ENCODE measurements at places on chromosomes 2 and 18.

- H3K4me1 ChIP-seq: no peaks in the 10 kb centered on the region
- H3K36me3 ChIP-seq: no peaks in the 10 kb centered on the region
- no peak overlapping the region for H3K4me3 ChIP-seq
- H3K27ac ChIP-seq: no peak overlapping the region
- peaks cover 6% of the 10 kb centered on the region for H3K27me3 ChIP-seq
Observed at GRCh38 chr2:235968155-235968554, 200.0 kb downstream of the GBX2 start.

GRCh38 chr2:14079576-14079975 is 552.9 kb upstream of the LRATD1 start:
- no peaks in the 10 kb centered on the region for H3K36me3 ChIP-seq
- DNase-seq: no peak
- no peak overlapping the region for H3K27ac ChIP-seq

- no peak for DNase-seq
- no peaks in the 10 kb centered on the region for H3K27me3 ChIP-seq
- H3K27ac ChIP-seq: no peak overlapping the region
- no peak overlapping the region for H3K4me3 ChIP-seq
- H3K36me3 ChIP-seq: no peaks in the 10 kb centered on the region
- no peaks in the 10 kb centered on the region for H3K4me1 ChIP-seq
Observed at GRCh38 chr2:199019898-199020507, 437.7 kb downstream of the SATB2 start.

DNA sequence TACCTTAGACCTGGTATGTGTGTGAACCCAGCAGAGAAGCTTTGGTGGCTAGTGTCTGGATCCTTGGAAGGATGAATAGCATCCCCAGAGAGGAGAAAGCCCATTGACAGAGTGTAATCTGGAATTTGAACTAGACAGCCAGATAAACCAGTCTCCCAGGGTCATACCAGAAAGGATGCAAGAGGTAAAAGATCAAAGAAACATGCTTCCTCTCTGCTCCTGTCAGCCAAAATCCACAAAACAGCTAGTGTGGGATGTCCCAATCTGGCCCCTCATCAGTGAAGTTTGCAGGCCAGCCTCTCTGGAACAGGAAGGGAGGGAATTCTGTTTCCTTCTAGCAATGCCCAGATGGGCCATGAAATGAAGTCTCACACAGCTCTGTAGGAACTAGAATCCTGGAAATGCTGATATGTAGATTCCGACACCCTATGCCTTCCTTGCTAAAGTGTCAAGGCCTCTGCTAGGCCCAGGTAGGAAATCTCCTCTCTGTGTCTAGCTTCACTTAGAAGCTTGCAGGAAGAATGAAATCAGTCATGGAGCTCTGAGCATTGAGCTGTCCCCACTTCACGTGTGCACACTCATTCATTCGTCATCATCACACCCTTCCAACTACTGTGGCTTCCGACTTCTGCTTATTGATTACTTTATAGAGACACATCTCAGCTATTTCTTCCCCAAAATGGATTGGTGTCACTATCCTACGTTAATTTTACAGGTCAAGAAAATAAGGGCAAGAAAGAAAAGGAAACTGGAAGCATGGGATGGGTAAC is 38.0 kb downstream of the EVA1A start:
- H3K36me3 ChIP-seq: no peaks in the 10 kb centered on the region
- peaks cover 35% of the 10 kb centered on the region for H3K27me3 ChIP-seq
- H3K27ac ChIP-seq: no peak overlapping the region

GRCh38 chr2:145284551-145284950 is 764.6 kb upstream of the ZEB2 start:
- no peaks in the 10 kb centered on the region for H3K4me1 ChIP-seq
- no peak overlapping the region for H3K4me3 ChIP-seq

DNA sequence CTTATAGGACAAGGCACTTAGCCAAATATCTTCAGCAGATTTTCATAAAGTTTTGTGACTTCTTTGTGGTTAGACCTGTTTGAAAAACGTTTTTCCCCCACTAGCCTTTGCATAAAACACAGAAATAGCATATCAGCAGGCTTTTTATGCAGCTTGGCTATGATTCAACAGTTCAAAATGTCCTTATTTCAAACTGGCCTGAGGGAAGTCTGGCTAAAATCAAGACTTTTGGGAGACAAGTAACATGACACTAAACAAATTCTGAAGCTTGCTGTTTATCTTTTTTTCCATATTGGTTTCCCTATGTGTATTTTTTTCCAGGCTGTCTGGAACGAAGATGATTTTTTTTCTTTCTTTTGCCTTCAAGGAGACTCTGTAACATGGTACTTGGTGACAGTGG is 95.1 kb upstream of the L3MBTL4 start:
- H3K4me1 ChIP-seq: no peaks in the 10 kb centered on the region
- DNase-seq: no peak
- no peaks in the 10 kb centered on the region for H3K27me3 ChIP-seq
- H3K36me3 ChIP-seq: no peaks in the 10 kb centered on the region
- no peak overlapping the region for H3K4me3 ChIP-seq

GRCh38 chr2:157304811-157305722 is 20.6 kb downstream of the ERMN start:
- H3K4me3 ChIP-seq: no peak overlapping the region
- peaks cover 38% of the 10 kb centered on the region for H3K4me1 ChIP-seq
- no peaks in the 10 kb centered on the region for H3K36me3 ChIP-seq
- H3K27ac ChIP-seq: no peak overlapping the region
- H3K27me3 ChIP-seq: peaks cover 2% of the 10 kb centered on the region
- DNase-seq: no peak

DNA sequence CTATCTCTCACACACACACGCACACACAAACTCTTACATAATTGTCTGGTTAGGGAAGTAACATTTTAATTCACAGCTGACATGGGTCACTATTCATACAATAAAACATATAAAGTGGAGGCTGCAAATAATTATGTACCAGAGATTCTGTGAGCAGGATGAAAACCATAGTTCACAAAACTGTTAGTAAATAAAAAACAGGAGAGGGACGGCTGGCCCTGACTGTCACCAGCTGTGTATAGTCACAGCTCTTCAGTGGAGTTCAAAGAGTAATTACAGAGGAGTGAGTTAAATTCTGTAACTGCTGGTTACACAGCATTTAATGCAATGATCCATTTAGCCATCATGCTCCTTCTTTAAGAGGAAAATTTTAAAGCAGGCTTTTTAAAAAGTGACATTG is 76.9 kb downstream of the NRXN1 start:
- no peak overlapping the region for H3K27ac ChIP-seq
- H3K36me3 ChIP-seq: no peaks in the 10 kb centered on the region
- no peaks in the 10 kb centered on the region for H3K4me1 ChIP-seq
- H3K27me3 ChIP-seq: no peaks in the 10 kb centered on the region
- H3K4me3 ChIP-seq: no peak overlapping the region

- no peak overlapping the region for H3K4me3 ChIP-seq
- no peak overlapping the region for H3K27ac ChIP-seq
- H3K36me3 ChIP-seq: no peaks in the 10 kb centered on the region
- H3K4me1 ChIP-seq: peaks cover 5% of the 10 kb centered on the region
Observed at GRCh38 chr2:85724731-85725181, 29.0 kb upstream of the ATOH8 start.

DNA sequence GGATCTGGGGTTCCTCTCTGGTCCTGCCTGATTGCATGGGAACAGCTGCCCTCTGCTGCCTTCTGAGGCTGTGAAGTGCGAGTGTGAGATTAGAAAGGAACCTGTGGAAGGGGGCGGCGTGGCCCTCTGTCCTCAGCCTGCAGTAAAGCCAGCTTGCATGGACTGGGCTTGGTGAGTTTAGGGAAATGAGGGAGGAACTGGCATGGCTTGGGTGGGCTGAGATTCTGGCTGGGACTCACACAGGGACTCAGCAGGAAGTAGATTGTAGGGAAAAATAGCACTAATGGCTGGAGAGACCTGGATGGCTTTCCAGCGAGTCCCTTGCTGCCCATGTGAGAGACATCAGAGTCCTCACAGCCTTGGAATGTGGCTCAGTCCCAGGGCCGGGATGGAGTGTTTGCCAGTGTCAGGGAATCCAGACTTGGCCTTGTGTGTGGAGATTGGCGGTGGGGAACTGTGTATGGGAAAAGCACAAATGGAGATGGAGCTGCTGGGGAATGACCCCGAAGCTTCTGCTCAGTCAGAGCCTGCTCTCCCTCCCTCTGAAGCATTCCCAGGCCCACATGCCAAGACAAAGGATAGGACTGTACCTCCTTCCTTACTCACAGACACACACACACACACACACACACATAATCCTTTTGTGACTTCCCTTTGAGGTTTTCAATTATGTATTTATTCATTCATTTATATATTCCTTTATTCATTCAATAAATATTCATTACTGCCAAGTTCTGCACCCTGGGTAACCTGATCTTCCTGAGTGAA is 115.4 kb downstream of the ACAA2 start:
- H3K4me1 ChIP-seq: no peaks in the 10 kb centered on the region
- no peaks in the 10 kb centered on the region for H3K36me3 ChIP-seq
- no peak overlapping the region for H3K4me3 ChIP-seq
- no peaks in the 10 kb centered on the region for H3K27me3 ChIP-seq
- no peak overlapping the region for H3K27ac ChIP-seq
- no peak for DNase-seq

GRCh38 chr2:238097988-238098871 is 1.9 kb upstream of the ESPNL start:
- DNase-seq: peak; percentile 28
- H3K4me1 ChIP-seq: peaks cover 3% of the 10 kb centered on the region
- peaks cover 47% of the 10 kb centered on the region for H3K36me3 ChIP-seq
- H3K4me3 ChIP-seq: no peak overlapping the region
- no peaks in the 10 kb centered on the region for H3K27me3 ChIP-seq

GRCh38 chr2:32357318-32358110 is 691 bp downstream of the BIRC6 start:
- peaks cover 42% of the 10 kb centered on the region for H3K36me3 ChIP-seq
- DNase-seq: no peak
- H3K27ac ChIP-seq: peak overlapping the region; percentile 87
- peak overlapping the region; percentile 87 for H3K4me3 ChIP-seq
- H3K4me1 ChIP-seq: peaks cover 39% of the 10 kb centered on the region

- H3K4me1 ChIP-seq: peaks cover 14% of the 10 kb centered on the region
- peaks cover 24% of the 10 kb centered on the region for H3K27me3 ChIP-seq
- H3K36me3 ChIP-seq: no peaks in the 10 kb centered on the region
- no peak overlapping the region for H3K4me3 ChIP-seq
- H3K27ac ChIP-seq: no peak overlapping the region
- DNase-seq: no peak
Observed at GRCh38 chr18:58496937-58497336, 132.0 kb downstream of the ALPK2 start.

DNA sequence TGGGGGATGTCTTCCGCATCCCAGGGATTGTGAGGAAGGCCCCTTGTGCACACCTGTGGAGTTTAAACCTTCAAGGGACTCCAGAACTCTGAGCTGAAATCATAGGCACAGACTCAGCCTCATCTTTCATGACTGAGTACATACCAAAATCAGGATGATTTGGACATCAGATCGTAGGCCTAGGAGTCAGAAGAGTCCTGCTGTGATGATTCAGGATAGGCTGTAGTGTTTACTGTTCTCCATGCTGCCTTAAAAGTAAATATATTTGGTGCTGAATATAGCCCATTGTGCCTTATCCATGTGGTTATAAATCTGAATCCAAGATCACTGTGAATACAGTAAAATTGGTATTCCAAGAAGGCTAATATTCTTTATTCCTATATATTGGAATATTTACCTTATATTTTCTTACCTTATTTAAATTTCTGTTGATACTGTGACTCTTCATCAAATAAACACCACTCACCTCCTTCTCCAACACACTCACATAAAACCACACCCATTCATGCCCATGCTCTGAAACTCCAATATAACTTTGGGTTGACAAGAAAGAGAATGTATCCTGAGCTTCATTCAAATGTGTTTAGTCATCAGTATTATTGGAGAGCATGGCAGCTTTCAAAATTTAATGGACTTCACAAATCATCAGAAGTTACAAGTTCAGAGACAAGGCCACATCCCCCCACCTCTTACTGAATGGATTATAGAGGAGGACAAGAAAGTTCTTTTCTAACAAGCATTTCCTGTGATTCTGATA is 561.4 kb upstream of the LINC00305 start:
- no peak overlapping the region for H3K27ac ChIP-seq
- no peaks in the 10 kb centered on the region for H3K27me3 ChIP-seq
- DNase-seq: no peak
- no peaks in the 10 kb centered on the region for H3K4me1 ChIP-seq
- no peaks in the 10 kb centered on the region for H3K36me3 ChIP-seq

DNA sequence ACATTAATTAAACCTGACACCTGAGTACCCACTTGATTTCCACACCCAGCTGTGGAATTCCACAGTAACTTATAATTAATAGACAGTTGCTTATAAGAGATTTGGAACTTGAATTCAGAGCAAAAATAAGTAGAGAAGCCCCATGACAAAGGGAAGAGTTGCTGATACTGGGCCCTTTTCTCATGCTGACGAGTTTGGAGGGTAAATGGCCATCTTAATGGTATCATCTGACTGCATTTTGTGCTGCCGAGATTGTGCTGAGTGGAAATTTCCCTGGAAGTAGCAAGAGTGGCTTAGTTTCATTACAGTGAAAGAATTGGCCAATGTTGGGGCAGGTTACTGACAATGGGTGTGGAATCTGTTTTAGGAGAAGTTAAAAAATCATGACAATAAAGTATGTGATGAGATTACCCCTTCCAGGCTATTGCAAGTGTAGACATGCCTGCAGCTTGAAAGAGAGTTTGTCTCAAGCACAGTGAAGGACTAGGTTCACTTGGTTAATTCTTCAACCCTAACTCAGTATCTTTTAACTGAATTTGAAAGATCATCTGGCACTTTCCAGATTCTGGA is 49.9 kb downstream of the VSNL1 start:
- no peak overlapping the region for H3K27ac ChIP-seq
- H3K36me3 ChIP-seq: no peaks in the 10 kb centered on the region
- H3K27me3 ChIP-seq: peaks cover 11% of the 10 kb centered on the region
- no peak for DNase-seq

DNA sequence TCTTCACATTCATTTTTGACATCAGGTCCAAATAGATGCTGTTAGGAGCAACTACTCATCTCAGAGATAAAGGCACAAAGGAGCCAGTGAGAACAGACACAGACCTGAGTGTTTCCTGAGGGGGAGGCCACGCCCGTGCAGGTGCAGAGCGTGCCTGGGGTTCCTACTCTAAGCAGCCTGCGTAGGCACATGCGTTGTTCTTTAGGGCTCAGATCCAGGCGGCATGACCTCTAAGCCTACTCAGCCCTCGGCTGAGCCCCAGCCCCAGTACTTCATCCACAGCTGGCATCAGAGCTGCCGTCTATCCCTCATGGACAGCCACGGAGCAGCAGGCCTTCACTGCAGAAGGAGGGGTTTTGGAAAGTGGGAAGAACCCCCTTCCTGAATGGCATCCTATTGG is 54.9 kb upstream of the PXDN start:
- peaks cover 6% of the 10 kb centered on the region for H3K27me3 ChIP-seq
- H3K4me1 ChIP-seq: peaks cover 14% of the 10 kb centered on the region
- H3K36me3 ChIP-seq: no peaks in the 10 kb centered on the region
- no peak overlapping the region for H3K27ac ChIP-seq
- no peak for DNase-seq
- peak overlapping the region; percentile 70 for H3K4me3 ChIP-seq

DNA sequence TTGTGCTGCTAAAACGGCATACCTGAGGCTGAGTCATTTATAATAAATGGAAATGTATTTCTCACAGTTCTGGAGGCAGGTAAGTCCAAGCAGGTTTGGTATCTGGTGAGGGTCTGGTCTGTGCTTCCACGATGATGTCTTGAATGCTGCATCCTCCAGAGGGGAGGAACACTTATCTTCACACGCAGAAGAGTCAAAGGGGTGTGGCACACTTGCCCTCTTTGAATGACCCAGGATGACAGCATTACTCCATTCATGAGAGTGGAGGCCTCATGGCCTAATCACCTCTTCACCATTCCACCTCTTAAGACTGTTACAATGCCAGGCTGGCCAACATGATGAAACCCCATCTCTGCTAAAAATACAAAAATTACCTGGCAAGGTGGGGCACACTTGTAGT is 61.0 kb downstream of the NCAPH start:
- no peak for DNase-seq
- no peaks in the 10 kb centered on the region for H3K36me3 ChIP-seq
- H3K4me1 ChIP-seq: no peaks in the 10 kb centered on the region
- H3K27me3 ChIP-seq: peaks cover 5% of the 10 kb centered on the region
